ENCODE measurements at places on chromosomes 13 and 19.
A peak's percentile ranks its signal among the peaks of the same experiment; 100 is the strongest.

DNA sequence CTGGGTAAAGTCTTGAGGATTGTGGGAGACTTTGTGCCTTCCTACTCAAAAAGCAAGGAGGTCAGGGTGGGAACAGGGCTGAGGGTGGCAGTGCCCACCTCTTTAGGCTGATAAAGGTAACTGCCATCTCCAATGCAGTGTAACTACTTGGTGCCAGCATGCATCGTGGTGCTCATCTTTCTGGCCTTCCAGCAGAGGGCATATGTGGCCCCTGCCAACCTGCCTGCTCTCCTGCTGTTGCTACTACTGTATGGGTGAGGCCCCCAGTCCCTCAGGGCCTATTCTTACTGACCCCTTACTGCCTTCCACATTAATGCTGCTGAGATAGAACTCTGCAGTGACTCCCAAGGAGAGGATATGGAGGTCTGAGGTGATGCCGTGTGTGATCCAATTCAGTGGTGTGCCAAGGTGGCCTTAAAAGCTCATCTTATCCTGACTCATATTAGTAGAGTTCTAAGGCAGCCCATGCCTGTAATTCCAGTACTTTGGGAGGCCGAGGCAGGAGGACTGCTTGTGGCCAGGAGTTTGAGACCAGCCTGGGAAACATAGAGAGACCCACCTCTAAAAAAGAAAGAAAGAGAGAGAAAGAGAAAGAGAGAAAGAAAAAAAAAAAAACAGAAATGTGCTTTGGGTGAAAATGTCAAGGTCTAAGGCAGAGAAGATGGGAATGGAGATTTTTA is 9.7 kb upstream of the ARHGAP45 start:
- no peak for DNase-seq

DNA sequence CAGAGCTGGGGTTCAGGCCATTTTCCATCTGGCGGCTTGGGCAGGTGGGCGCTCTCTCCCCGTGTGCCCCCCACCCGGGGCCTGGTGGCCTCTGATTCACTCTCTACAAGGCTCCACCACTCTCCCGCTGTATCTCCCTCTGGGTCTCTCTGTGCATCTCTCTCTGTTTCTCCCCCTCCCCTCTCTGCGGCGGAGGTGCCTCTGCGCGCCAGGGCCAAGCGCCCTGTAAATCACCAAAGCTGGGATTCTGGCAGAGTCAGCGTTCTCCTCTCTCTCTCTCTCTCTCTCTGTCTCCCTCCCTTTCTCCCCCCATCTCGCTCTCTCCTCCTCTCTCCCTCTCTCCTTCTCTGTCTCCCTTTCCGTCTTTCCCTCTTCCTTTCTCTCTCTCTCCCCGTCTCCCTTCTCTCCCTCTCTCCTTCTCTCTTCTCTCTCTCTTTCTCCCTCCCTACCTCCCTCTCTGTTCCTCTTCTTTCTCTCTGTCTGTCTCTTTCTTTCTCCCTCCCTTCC is 3.9 kb downstream of the NFIC start:
- no peak for DNase-seq

GRCh38 chr13:101552786-101553185 is 100.3 kb downstream of the ITGBL1 start:
- DNase-seq, result no peak

- no peak for DNase-seq
Observed at GRCh38 chr19:10372690-10373089, 7.7 kb downstream of the TYK2 start.

GRCh38 chr19:19345232-19345631 is 24.6 kb downstream of the MAU2 start:
- DNase-seq, result no peak

DNA sequence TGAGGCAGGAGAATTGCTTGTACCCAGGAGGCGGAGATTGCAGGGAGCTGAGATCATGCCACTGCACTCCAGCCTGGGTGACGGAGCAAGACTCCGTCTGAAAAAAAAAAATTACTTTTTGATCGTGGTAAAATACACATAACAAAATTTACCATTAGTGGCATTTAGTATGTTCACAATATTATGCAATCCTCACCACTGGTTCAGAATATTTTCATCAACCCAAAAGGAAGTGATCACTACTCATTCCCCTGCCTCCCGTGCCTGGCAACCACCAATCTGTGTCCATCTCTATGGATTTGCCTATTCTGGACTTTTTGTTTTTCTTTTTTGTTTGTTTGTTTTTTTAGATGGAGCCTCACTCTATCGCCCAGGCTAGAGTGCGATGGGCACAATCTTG is 1.2 kb upstream of the PALM3 start:
- DNase-seq, result no peak

GRCh38 chr19:58317476-58318072 is 9.2 kb upstream of the ZSCAN22 start:
- no peak for DNase-seq

DNA sequence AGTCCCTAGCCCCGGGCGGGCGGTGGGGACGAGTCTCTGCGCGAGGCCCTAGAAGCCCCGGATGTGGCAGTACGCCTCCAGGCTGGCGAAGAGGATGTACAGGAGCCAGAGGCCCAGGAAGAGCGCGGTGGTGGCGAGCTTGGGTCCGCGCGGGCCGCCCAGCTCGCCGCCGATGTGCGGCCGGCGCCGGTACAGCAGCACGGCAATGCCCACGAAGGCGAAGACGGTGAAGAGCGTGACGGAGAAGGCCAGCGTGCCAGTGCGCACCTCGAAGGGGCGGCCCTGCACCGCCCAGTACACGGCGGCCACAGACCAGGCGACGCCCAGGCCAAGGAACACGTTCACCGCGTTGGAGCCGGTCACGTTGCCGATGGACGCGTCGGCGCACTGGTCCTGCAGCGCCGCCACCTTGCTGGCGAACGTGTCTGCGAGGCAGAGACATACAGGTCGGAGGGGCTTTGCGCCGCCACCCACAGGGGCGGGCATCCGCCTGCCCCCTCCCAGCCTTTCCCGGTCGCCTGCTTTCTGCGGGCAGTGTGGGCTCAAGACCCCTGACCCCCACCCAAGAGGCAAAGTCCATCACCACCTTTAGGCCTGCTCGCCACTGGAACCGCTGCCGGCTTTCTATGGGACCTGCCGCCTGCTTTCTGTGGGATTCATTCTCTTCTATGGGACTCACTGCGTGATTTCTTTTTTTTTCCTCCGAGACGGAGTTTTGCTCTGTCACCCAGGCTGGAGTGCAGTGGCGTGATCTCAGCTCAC is 10.9 kb upstream of the MEIS3 start:
- peak; percentile 56 for DNase-seq

- no peak for DNase-seq
Observed at GRCh38 chr19:39341129-39341718, 997 bp upstream of the SAMD4B start.

DNA sequence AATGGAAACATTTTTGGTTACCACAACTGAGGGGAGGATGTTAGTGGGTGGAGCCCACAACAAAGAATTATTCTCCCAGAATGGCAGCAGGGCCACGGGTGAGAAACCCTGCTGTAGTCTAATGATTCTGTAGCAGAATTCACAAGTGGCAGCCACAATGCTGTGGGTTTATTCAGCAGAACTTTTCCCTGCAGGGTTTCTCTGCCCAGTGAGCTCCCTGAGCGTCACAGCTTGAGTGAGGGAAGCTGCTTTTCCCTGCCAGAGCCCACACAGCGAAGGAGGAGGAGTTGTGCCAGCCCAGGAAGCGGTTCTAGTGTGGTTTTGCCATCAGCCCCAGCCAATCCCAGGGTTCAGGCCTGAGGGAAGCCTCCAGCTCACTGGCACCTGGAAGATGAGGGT is 4.4 kb downstream of the ATP12A start:
- DNase-seq, result peak; percentile 39

DNA sequence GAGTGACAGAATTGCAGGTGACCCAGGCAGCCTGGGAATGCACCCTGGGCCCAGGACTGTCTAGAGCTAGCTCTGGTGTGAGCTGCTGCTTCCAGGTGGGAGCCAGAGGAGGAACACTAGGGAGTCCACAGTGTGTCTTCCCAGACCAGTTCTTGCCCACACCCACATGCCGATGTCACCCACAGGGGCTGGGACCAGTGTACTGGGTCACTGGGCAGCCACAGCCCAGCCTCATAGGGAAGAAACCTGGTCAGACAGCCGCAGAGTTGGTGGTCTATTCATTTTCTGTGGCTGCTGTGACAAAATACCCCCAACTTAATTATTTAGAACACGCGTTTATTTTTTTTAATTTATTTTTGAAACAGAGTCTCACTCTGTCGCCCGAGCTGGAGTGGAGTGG is 3.1 kb downstream of the RNF225 start:
- no peak for DNase-seq

- no peak for DNase-seq
Observed at GRCh38 chr13:70630247-70630646, 522.0 kb upstream of the KLHL1 start.

DNA sequence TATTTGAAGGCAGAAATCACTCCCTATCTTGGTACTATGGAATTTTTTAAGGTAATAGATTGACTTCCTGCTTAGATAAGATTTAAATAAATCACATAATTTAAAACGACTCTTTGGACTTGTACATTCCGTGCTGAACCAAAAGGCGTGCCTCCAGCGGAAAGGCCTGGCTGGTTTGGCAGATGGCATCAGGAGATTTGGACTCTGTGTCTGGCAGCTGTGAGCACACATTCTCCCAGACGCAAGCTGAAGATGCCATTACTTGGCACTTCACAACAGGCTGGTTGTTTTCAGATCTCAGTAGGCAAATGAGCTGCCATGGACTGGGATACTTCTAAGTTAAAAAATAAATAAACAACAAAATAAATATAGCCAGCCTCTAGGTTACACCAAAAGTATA is 104.5 kb upstream of the SLC15A1 start:
- no peak for DNase-seq

GRCh38 chr19:3660493-3661219 is 34.1 kb upstream of the CACTIN start:
- DNase-seq, result no peak

DNA sequence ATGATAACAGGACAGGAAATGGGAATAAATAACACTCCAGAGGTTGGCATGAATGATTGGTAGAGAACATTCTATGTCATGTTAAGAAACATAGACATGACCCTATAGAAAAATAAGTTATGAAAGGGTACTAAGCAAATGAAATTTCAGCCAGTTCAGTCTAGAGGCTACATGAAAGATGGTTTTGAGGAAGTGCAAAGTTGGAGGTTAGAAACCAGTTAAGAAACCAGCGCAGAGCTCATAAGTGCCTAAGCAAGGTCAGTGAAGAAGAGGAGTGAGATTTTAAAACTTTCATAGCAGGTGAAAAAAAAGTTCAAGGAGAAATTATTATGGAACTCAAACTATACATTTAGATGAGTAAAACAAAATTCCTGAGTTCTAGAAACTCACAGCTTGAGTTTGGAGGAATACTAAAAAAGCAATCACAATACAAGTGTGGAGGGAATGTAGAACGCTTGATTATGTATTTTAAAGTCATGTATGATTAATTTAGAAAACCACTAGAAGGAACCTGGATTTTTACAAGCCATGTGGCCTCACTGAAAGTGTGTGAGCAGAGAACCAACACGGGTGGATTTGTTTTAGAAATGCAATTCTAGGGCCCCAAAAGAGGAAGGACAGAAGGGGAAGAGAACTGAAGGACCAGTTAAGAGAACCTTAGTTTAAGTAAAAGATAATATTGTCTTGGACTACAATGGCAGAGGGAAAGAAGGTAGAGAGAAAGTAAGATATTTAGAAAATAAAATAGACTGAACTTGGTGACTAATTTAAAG is 162.4 kb downstream of the PCDH20 start:
- no peak for DNase-seq

DNA sequence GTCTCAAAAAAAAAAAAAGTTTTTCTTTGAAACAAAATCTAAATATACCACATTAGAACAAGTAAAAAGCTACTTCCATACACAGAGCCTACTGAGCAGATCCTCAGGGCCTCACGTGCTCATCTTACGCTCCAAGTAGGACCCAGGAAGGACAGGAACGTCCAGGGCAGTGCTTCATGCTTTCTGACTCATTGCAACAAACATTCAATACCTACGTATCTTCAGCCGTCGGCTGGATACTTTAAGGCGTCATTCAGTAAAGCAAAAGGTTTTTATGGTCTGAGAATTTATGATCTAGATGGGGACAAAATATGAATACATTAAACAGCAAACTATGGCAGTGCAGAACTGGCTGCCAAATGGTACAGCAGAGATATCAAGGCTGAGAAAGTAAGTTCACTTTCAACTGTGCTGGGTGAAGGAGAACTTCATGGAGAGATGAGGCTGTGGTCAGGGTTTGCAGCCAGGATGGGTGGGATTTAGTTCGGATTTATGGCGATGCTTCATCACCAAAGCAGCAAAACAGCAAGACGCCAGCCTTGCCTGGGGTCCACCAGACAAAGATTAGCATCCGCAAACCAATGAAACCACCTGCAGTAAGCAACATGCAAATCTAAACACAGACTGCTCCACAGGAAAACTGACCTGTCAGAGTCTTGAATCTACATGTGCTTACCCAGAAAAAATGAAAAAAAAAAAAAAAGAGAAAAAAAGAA is 20.5 kb downstream of the CARS2 start:
- DNase-seq, result no peak

GRCh38 chr19:5679289-5680083 is 830 bp downstream of the MICOS13 start:
- no peak for DNase-seq

GRCh38 chr13:101523154-101524131 is 71.0 kb downstream of the ITGBL1 start:
- no peak for DNase-seq

DNA sequence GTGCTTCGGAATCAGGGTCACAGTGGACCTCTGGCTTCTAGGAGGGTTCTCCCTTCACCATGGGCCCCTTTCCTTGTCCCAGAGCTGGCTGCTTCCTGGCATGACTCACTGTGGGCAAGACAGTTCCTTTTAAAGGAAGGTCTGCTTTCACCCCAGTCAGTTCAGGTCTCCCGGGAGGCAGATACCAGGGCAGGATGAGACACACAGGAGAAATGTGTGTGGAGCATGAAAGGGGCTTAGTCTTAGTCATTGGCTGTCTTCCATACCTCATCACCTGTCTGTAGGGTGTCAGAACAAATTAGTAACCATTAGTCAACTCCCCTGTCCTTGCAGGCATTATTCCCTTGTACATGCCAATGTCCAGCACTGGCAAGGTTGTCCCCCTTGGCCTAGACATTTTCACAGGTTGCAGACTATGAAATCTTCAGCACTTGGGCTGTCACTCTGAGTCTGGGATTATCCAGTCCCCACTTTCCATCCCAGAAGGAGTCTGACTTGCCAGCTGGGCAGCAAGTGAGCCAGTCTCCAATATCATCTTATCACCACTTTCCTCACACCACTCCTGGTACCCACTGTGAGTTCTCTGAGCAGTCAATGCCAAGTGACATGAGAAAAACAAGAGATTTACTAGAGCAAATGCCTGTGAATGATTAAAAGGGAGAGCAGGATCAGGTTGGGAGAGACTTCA is 76.8 kb upstream of the MEDAG start:
- DNase-seq, result no peak
